CD8-positive, alpha-beta memory T cell (primary cell): ENCODE measurements at places on chromosomes 1 and 21.

DNA sequence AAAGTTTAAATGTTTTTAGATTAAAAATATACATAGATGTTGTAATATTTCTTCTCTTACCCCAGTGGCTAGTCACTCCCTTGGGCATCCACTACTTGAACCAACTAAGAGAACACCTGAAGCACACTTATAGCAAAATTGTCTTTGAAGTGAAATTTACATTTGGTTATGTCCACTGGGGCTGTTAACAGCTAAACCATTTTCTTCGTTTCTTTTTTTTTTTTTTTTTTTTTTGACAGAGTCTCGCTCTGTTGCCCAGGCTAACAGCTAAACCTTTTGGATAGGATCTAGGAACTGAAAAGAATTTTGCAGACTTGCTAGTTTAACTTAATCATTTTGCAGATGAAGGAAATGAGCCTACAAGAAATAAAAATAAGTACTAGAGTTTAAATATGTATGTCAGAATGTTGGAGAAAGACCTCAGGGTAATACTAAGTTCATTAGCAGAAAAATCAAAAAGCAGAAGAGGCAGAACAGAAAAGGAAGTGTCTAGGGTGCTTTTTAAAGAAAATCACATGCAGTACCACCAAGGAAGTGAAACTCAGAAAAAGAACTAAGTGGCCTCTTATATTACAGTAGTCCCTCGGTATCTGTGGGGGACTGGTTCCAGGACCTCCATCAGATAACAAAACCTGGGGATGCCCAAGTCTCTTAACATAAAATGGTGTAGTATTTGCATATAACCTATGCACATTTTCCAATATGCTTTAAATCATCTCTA lies 11.8 kb downstream of the DRAM2 start:
- no peak for DNase-seq

DNA sequence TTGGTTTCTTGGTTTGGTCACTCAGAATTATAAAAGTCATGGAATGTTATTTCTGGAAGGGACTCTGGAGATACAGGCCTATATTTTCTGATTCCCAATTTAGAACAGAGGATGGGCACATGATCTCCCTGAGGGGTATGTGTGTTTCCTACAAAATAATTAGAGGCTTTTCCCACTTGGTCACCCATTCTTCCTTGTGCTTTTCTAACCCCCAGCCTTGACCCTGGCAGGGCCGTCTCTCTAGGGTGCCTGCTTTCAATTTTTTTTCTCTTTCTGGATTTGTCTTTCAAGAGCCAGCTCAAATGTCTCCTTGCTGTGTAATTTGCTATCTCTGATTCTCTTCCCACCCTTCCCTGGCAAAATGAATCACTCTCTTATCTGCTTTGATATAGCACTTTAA lies 131.9 kb downstream of the HLX start:
- no peak for DNase-seq

DNA sequence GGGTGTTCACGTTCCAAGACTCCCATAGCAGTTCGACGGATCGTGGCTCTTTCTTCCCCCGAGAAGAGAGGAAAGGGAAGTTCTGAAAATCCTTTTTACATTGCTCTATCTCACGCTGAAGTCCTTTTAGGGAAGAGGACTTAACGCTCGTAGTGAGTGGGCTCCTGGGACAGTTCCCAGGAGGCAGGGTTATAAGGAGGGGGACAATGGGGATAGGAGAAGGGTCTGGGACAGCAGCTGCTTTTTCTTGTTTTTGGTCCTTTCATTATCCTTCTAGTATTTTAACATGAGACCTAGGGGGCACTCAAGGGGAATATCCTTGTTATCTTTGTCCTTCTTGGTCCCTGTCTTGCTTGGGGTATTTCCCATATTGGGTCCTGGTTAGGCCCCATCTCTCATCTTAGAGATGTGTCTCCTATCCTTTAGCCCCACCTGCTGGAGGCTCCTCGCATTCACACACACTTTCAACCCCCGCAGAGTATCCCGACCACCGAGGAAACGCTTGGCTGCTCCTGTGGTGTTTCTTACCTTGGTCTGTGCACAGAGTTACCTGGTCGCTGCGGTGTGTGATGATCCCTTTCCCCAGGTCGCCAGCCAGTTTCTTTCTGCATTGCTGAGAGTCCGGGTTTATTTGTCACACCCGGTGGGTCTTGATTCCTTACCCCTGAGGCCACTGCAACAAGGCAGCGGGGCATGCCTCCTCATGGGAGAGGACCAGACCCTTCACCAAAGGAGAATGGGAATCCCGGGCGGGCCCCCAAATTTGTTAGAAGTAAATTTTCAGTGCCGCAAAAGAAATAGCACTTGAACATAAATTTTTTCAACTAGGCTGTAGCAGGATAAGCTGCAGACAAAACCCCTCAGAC lies 29.7 kb downstream of the SCCPDH start:
- peak; percentile 51 for DNase-seq

- DNase-seq, result no peak
These were observed 221.9 kb upstream of the FGGY start for GRCh38 chr1:59075021-59075420.

DNA sequence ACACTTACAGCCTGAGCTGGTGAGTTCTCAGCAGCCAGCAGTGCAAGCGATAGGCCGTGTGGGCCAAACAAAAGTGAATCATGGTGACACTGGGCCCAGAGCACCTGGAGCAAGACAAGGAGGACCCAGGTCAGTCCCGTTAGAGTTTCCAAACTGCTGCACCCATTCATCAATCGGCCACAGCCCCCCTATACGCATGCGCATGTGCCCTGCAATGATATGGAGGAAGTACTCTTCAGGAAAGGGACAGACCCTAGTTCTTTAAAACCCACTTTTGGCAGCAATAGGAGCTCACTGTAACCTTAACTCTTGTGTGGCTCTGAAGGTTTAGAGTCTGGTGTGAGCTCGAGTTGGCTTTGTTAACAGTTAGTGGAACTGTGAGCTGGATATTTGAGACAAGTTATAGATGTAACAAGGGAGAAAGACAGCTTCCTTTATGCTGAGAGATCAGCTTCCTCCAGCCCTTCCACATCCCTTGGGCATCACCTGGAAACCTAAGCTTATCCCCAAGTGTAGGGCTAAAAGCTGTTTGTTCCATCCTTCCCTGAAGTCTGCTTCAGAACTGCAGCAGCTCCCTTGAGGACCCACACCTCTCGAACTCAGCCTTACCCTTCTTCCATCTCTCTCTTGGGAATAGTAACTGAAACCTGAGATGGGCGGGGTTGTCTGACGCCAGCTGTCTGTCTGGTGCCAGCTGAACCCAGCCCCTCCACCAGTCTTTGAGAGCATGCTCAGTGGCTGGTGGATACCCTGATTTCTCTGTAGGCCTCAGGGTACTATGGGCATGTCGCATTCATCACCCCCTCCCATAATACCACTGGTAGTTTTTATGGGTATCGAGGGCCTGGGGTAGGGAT lies 17.7 kb downstream of the NMNAT1 start:
- no peak for DNase-seq

DNA sequence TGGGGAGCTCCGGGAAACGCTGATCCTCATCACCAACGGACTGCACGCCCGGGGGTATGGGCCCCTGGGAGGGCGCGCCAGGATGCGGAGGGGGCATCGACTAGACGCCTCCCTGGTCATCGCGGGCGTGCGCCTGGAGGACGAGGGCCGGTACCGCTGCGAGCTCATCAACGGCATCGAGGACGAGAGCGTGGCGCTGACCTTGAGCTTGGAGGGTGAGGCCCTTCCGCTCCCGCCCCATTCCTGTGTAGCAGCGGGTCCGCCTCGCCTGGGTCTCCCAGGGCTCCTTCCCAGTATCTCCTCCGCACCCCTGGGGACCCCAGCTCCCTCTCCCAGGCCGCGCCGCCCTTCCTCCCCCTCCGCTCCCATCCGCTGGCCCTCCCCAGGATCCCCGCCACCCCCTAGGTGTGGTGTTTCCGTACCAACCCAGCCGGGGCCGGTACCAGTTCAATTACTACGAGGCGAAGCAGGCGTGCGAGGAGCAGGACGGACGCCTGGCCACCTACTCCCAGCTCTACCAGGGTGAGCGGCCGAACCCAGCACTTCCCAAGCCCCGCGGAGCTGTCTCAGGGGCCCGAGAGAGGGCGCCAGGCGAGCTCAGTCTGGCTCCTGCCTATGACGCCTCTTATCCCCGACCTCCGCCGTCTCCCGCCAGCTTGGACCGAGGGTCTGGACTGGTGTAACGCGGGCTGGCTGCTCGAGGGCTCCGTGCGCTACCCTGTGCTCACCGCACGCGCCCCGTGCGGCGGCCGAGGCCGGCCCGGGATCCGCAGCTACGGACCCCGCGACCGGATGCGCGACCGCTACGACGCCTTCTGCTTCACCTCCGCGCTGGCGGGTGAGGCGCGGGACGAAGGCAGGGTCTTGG lies 5.0 kb downstream of the HAPLN2 start:
- DNase-seq, result peak; percentile 56

DNA sequence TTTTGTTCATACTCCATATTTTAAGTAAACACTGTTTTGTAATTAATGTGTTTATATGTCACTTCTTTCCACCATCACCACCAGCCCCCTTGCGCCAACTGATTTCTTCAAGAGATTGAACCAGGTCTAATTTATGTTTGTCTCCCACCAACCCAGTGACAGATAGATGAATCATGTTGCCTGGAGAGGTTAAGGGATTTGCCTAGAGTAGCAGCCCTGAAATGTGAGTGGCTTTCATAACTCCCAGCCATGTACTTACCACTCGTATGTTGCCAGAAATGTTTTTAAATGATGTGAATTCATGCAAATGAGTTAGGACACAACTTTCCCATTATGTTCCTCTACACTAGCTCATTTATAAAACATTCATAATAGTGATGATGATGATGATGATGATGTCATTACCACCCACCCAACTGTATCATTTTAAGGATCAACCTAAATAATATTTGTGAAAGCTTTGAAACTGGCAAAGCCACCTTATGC lies 86.9 kb downstream of the LRRC8D start:
- DNase-seq, result no peak

DNA sequence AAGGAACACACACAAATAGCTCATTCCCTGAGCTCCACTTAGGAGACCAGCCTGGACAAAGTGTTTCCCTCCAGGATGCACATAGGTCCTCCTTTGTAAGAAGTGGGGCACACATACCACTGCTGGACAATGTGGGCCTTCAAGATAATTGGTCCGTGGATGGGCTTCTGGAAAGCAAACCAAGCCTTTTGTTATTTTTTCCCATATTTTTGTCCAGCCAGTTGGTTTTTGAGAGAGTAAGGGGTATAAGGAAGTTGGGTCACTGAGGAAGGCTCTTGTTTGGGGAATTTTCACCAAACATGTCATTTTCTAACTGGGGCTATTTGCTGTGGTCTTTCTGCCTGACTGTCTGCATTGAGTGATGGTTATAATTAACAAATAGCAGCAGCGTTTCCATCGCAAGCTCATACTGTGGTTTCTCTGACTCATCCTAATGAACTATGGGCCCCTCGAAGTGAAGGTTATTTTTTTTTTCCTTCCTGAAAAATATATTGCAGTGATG lies 306.3 kb upstream of the DUSP10 start:
- no peak for DNase-seq

GRCh38 chr1:247079141-247079874 lies 697 bp upstream of the ZNF670 start:
- no peak for DNase-seq

DNA sequence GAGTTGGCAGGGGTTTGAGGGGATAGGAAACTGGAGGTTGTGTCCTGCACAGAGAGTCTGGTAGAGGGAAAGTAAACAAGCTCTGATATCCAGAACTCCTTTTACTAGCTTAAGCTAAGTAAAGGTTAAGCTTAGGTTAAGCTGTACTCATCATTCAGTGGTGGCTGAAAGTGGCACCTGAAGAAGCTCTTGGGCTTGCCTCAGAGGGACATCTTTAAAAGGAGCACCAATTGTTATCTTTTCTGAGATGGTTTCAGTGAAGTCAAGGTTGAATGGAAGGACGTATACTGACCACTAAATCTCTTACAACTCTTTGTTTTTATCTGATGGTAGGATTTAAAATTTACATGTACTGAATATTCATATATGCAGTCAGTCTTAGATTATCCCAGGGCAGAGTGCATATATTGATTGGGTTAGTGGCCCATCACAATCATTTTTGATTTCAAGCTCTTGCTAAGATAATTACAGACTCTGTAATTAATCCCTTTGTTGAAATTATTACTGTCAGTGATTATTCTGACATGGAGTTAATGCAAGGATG lies 43.3 kb downstream of the S1PR1 start:
- DNase-seq, result no peak

DNA sequence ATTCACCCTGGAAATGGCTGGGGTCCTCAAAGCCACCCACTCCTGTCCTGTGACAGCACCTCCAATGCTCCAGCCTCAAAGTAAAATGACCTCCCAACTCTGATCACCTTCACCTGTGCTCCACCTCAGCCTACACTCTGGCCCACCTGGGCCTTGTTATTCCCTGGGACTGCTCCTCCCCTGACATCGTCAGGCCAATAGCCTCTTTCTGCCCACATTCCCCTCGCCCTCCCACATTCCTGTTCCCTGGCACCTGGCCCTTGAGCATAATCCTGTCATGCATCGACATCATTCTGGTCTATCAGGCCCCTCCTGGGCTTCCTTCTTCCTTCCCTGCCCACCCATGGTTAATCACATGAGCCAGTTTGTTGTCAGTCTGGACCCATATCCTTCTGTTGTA lies 13.2 kb upstream of the BCAR3 start:
- DNase-seq, result no peak

- no peak for DNase-seq
These were observed 15.7 kb downstream of the TMEM81 start for GRCh38 chr1:205068457-205069040.

GRCh38 chr1:91278754-91279153 lies 125.9 kb downstream of the HFM1 start:
- DNase-seq, result no peak

DNA sequence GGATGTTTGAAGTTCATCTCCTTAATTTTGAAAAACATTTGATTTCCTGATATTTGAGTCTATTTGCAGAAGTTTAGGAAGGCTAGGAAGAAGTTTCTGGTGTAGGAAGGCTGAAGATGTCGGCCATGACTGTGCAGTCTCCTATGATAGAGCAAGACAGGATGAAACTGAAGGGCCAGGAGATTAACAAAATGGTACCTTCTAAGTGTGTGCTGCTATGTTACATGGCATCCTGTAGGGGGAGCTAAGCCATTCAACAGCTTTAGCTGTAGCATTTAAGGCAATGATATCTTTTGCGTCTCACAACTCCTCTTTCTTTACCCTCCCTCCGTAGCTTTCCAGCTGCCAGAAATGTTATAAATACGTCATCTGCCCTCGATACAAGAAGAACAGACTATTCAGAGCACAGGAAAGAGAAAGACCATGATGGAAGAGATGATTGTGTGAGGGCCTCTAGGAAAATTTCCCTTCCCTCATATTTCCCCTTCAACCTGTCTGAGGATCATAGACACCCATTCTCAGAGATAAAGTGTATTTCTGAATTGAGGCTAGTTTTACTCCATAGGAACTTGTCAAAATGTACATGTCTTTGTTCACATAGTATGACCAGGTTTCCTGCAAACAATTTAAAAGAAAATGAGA lies 61.1 kb downstream of the XCL1 start:
- DNase-seq, result no peak
